ENCODE measurements at places on chromosomes 2 and 18.

DNA sequence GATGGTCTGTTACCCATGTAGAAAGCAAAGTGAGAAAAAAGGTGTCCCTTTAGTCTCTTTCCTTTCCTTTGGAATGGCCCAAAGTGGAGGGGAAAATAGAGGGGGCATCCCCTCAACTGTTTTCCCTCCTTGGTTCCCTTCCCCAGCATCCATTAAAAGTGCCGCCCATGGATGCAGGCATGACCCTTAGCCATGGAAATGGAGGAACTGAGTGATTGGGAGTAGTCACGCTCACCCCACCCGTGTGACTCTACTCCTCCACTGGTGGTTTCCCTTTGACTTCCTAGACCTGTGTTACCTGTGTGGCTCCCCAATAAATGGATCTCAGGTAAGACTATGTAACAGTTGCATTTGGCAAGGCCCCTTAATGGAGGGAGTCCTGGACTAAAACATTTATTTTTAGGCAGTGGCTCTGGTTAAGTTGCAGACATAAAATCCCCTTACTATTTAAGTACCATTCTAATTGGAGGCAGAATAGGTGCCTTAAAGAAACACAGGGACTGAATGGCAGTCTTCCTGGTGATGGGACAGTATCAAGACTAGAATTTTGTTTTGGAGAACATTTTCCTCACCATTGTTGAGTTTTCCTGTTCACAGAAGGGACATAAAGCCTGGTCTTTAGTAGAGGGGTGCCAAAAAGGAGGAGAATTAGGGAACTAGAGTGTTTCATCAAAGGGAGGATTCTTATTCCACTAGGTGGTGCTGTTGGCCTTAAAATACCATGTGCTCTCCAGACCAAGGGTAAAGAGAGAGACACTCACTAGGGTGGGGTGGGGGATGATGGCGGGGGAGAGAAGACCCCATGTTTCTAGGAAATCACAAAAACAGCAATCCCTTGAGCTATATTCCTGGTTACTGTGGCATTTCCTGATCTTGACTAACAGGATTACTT, 25.7 kb upstream of the PLA2R1 start:
- DNase-seq, result peak; percentile 15

GRCh38 chr2:39216346-39217191, 27.2 kb downstream of the CDKL4 start:
- no peak for DNase-seq

- DNase-seq, result no peak
These were observed 29.1 kb upstream of the RNU4ATAC start for GRCh38 chr2:121501554-121501953.

GRCh38 chr18:55999641-56000040, 411.6 kb upstream of the TCF4 start:
- DNase-seq, result no peak

- DNase-seq, result no peak
These were observed 64.7 kb downstream of the EMILIN2 start for GRCh38 chr18:2911533-2911932.

GRCh38 chr2:39942950-39943349, 163.9 kb upstream of the THUMPD2 start:
- no peak for DNase-seq

DNA sequence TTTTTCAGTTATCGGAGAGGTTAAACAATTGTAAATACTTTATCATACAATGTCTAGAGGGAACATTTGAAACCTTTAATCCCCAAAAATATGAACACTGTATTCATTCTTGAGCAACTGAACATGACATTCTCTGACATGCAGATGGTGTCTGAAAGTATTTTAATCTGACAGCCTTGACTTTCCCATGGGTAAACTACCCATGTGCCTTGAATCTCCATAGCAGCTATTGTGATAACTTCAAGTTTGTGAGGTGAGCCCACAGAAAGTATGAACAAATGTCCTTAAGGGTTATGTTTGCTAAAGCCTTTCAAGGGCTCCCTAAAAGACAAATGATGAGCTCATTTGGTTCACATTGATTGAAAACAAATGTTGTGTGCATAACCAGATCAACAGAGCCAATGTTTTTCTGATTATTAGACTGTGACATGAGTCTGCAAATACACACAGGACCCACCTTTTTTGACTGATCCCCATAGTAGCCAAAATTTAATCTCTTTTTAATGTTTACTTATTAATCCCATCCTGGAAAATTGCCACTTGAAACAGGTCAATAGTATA, 1326.0 kb downstream of the LRP1B start:
- DNase-seq, result no peak

DNA sequence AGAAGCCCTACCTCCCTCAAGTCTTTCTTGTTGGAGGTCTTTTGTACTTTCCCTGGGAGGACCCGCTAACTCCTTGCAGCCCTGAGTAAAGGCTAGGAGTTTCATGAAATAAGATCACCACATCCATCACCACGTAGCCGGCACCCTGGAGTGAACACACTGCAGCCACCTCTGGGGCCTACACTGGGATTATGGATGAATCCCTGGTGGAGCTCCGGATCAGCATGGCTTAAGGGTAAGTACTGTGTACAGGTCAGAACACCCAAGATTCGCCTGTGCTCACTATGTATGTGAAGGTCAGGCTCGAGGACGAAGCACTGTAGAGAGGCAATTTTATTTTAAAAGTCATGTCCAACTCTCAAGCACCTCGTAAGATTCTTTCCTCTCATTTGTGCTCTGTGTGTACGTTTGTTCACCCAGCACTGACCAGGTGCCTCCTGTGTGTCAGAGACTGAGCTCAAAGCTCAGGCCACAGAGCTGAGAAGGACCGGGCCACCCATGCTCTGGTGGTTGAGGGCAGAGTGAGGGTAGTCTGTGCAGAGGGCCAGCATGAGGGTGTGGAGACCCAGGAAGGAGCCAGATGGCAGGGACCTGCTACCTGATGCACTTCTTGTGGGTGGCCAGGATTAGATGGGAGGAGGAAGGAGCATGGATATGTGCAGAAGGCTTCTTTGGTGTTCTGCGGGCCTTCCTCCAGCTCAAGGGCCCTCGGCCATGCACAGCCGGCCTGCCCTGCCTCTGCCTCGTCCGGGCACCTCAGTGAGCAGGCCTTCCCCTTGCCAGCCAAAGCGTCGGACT, 66.7 kb upstream of the TFCP2L1 start:
- DNase-seq, result no peak

- no peak for DNase-seq
These were observed 939.5 kb upstream of the CHAC2 start for GRCh38 chr2:52828112-52828511.

DNA sequence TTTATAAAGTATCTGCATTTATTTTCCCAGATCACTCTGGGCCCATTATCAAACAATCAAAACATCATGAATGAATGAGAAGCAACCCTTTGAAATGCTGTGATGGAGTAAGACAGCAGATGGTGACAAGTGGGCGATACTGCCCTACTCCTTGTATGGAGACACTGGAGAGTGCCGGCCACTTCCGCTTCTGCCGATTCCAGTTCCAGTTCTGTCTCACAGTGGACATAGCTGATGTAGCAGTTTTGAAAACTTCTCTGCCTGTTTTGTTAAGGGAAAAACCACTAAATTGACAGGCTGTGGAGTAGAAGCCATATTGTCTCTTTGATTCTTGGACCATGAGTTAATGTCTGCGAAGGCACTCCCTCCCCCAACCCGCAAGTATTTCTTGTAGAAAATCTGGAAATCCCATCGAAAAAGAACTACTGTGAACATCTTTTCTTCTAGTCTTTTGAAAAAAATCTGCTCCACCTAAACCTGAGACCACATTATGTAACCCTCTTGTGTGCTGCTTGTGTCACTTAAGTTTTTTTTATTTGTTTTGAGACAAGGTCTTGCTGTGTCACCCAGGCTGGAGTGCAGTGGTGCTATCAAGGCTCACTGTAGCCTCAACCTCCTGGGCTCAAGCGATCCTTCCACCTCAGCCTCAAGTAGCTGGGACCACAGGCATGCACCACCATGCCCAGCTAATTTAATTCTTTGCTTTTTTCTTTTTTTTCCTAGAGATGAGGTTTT, 133.5 kb downstream of the TANC1 start:
- peak; percentile 27 for DNase-seq

DNA sequence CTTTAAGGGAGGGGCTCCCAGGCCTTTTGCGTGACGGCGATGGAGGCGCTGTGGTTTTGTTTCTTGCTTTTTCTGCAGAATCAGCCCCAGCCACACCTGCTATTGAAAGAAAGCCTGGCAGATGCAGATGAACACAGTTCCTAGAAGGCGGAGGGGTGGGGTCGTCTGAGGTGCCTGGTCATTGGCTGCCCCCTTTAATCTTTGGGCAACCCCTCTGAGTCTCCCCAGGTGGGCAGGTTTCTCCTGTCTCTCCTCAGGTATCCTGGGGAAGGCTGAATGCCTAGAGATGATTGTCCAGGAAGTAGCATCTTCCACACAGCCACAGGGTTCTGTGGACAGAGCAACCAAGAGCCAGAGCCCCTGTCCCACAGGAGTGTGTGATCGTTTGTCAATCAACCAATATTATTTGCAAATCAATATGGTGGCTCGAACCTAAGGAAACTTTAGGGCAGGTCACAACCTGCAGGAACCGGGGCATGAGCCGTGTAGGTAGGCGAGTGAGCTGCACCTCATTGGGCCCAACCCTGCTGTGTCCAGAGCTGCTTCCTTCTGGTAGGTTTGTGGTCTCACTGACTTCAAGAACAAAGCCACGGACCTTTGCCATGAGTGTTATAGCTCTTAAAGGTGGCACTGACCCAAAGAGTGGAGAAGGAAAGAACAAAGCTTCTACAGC, 104.3 kb downstream of the NDUFA10 start:
- peak; percentile 3 for DNase-seq

- DNase-seq, result no peak
These were observed 306.0 kb upstream of the EPC2 start for GRCh38 chr2:148338541-148338940.

DNA sequence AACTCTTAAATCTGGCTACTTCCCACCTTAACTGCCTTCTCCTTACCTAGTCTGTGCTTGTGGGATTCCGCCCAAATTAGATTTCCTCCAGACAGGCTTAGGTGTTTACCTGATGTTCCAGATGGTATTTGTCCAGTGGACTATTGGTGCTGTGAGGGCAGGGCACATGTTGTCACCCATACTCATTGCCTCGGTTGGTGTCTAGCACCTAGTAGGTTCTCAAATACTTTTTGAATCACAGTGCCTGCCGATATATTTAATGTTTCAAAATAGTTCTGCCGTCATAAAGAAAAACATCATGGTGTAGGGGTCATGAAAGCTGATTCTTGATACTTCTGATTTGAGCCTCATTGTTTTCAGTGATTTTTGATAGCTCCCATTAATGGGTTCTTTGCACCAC, 1.1 kb downstream of the SEPTIN2 start:
- no peak for DNase-seq
